ENCODE measurements at places on chromosomes 12 and 14.
A peak's percentile ranks its signal among the peaks of the same experiment; 100 is the strongest.

DNA sequence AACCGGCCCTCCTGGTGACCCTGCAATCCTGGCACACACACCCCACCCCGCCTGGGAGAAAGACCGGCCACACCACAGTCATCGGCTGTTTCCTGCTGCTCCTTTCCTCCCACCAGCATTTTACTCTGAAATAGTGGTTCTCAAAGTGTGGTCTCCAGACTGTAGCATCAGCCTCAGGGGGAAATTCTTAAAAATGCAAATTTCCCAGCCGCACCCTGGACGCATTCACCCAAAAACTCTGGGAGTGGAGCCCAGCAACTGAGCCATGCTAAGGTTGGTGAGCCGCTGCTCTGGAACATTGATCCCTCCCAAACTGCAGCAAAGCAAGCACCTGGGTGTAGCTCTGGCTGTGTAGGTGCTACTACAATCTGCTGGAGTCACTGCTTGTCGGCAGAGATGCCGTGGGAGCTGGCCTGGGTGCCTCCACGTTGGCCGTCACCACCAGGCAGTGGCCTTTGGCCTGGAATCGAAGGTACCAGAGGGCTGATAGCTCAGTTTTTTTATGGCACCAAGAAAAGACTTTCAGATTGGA, 38.4 kb upstream of the BCL2L14 start:
- DNase-seq = no peak

DNA sequence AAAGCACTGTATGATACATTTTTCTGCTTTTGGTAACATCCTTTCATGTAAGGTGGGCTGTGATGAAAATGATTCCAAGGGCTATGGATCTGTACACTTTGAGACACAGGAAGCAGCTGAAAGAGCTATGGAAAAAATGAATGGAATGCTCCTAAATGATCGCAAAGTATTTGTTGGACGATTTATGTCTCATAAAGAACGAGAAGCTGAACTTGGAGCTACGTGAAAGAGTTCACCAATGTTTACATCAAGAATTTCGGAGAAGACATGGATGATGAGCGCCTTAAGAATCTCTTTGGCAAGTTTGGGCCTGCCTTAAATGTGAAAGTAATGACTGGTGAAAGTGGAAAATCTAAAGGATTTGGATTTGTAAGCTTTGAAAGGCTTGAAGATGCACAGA, 22.1 kb upstream of the SRGAP1 start:
- DNase-seq = no peak

- DNase-seq = no peak
These were observed 26.1 kb downstream of the LEMD3 start for GRCh38 chr12:65195387-65196055.

- no peak for DNase-seq
These were observed 83.0 kb upstream of the PIWIL1 start for GRCh38 chr12:130254461-130255276.

GRCh38 chr14:70654632-70655031, 12.9 kb downstream of the TTC9 start:
- DNase-seq = no peak

GRCh38 chr14:68694516-68695235, 98.2 kb downstream of the ZFP36L1 start:
- no peak for DNase-seq

GRCh38 chr12:62774794-62775193, 160.2 kb downstream of the PPM1H start:
- DNase-seq = no peak

DNA sequence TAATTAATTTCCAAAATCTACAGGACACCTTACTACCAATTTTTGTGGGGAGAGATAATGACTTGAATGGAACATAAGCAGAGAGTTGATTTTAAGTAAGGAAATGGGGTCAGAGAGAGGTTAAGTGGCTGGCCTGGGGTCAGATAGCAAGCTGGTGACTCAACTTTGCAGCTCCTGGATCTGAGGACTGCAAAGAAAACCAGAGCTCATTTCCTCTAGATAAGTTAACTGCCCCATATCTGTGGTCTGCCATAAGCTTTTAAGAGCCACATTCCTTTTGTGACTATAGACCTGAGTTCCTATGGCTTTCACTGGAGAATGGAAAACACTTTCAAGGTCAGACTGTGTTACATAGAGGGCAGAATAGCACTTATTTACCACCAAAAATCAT, 201.2 kb upstream of the PRICKLE1 start:
- DNase-seq = no peak

- DNase-seq = no peak
These were observed 253.3 kb downstream of the ATXN7L3B start for GRCh38 chr12:74790931-74791330.

DNA sequence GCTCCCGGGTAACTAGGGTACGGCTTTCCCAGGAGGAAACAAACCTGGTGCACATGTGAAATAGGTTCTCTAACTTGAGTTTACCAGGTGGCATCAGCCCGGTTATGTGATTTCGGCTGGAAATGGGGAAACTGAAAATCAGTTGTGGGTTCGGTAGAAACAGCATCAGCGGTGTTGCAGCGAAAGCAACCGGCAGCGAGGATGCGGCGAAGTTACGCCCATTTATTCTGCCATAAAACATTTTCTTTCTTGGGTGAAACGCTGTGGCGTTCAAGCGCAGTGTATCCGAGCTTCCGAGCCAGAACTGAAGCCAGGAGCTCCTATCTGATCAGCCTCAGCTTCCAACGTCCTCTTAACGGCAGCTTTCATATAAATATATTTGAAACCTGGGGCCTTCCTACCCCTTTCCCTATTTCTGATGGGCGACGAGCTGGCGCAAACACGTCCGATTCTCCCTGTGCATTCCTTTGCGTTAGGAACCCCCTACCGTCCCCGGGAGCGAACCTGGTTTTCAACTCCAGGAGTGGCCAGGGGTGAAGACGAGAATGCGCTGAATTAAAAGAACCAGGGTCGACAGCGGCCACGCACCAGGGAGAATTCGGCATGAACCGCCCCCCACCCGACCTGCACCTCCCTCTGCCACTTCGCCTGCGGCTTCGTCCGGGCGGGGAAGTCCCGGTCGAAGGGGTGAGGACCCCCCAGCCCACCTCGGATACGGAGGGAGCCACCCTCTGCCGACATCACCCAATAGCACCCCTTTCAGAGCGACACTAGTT, 1.6 kb downstream of the DPF3 start:
- peak; percentile 15 for DNase-seq

DNA sequence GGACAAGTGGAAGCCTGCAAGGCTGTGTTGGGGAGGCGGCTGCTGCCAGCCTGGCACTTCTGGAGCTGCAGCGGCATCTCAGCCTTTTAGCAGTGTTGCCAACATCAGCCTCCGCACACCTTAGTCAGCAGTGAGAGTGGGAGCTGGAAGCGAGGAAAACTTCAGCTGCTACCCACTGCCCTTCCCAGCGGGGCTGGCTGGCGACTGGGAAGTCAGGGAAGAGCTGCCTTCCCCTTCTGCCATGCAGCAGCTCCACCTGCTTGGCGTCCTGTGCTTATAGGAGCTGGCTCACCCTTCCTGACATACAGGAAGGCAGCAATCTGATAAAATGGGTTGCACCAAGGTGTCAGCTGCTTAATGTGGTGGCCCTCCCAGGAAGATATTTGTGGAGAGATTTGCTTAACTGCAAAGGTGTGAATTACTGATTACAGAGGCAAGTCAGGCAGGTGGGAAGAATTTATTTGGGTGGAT, 15.4 kb upstream of the PLEKHG3 start:
- DNase-seq = no peak

GRCh38 chr14:34231626-34232025, 230.4 kb downstream of the SPTSSA start:
- DNase-seq = no peak

DNA sequence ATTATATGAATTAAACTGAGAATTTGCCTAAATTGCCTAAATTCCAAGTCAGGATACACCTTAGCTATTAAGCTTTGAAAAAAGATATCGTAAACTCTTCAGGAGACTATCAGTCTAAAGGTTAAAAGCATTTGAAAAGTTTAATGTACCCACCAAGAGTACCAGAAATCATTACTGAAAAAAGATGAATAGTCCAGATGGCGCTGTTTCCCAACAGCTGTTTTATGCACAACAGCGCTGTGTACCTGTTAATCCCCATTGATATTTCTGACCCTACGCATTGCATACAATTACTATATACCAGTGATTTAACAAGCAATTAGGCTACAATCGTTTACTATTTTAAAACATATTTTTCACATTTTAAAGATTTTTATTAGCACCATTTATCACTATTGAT, 185.0 kb downstream of the PLCZ1 start:
- DNase-seq = no peak

GRCh38 chr12:92827836-92828431, 101.2 kb downstream of the EEA1 start:
- peak; percentile 35 for DNase-seq

- DNase-seq = peak; percentile 17
These were observed 77.5 kb upstream of the CPSF6 start for GRCh38 chr12:69161829-69162228.

- no peak for DNase-seq
These were observed 7.3 kb upstream of the EMP1 start for GRCh38 chr12:13189264-13189663.

DNA sequence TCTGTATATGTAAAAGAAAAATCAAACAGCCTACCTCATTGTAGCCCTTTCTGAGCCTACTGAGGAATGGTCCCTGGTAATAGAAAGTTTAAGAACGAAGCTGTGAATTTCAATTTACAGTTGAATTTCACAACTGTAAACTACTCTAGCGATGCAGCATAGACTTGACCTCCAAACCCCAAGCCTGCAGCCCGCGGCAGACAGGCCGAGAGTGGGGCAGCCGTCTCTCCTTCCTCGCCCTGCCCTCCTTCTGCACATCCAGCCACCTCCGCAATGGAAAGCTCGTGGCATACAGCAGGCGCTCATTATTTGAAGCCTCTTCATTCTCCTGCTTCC, 15.3 kb downstream of the RNASE2 start:
- DNase-seq = no peak

DNA sequence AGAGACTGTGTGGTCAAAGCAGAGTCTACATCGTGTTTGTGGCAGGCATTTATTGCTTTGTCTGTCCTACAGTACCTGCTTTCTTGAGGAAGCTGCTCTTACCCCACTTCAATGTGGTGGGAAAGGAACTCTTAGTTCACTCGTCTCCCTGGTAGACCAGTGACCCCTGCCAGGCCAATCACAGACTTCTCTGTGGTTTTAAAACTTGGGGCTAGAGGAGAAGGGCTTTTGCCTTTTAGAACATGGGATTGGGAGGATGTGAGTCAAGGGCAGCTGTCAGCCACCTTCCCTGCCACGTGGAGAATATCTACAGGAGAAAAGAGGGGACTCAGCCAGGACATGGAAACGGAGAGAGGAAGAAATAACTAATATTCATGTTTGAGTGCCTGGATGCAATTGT, 36.8 kb upstream of the TMED10 start:
- no peak for DNase-seq

- no peak for DNase-seq
These were observed 311.0 kb downstream of the ALG10 start for GRCh38 chr12:34333337-34333736.

GRCh38 chr12:3750616-3751015, 2.3 kb downstream of the CRACR2A start:
- DNase-seq = no peak

DNA sequence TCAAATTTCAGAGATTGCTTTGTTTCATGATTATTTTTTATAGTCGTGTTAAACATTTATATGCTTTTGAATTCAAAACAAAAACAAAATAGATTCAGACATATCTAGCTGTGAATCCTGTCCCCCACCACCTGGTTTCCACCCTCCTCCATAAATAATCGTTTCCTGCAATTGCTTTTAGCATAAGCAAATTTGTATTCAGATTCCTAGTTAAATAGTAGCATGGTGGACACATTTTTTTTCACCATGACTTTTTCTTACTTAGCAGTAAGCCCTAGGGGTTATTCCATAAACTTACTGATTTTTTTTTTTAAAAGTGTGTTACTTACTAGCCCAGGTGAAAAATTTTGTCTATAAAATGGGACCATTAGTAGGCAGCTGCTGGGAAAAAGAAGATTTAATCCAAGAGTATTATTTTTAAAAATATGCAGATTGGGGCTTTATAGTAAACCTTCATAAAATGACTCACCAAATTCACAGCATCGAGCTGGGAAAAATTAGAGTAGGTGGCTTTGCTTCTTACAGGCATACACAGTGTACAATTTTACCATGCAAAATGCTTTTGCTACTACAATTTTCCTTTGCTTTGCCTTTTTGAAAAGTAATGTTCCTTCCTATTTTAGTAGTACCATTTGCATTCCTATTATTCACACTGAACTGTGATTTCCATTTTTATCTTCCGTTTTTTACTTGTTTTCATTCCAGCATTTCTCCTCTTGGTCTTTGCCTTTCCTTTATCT, 117.8 kb downstream of the BTG1 start:
- no peak for DNase-seq

GRCh38 chr14:44620121-44621019, 113.3 kb upstream of the FSCB start:
- DNase-seq = no peak

- DNase-seq = no peak
These were observed 324.2 kb downstream of the AEBP2 start for GRCh38 chr12:19763488-19763887.

GRCh38 chr12:5756338-5756842, 188.7 kb downstream of the ANO2 start:
- DNase-seq = no peak

DNA sequence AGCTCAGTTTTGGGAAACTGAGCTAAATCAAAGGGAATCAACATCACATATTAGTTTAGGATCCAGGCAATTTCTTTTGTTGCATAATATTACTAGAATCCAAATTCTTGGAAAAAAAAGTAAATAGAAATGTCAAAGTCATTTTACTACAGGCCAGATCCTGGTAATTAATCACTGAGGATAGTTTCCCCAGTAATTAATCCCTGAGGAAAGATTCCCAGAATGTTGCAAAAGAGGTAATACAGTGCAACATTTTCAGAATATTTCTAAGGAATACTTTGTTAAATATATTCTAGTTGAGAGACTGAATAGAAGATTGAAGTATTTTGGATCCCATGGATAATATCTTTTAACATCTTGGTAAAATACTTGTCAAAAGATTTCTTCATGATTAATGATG, 207.0 kb upstream of the GARIN2 start:
- DNase-seq = no peak

DNA sequence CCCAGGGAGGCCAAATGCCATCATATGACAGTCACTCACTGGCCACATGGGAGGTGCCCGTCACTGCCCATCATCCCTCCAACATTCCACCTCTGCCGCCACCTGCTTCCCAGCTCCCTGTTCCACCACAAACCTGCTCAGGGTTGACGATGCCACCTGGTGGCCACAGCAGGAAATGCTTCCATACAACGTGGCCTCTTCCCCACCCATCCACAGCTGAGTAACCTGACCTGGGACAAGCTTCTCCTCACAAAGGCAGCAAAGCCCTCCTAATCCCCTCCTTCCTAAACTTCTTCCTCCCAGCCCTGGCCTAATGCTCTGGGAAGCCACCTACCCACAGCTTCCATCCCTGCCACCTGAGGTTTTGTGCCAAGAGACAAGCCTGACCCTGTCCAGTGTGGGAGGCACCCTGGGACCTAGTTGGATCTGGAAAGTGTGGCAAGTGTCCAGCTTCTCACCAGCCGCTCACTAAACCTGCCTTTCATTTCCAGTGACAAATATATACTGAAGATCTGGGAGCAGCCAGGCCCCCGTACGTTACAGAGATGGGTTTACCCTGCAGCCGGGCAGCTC, 4.3 kb downstream of the DEGS2 start:
- DNase-seq = peak; percentile 19

- no peak for DNase-seq
These were observed 82.1 kb downstream of the CMKLR1 start for GRCh38 chr12:108257004-108257403.

- DNase-seq = no peak
These were observed 80.6 kb upstream of the ETV6 start for GRCh38 chr12:11568762-11569478.

All from activated CD4-positive, alpha-beta T cell treated with anti-CD3 and anti-CD28 coated beads, Interleukin-2, amount 50 U/mL, for 1 hour (primary cell).